Hematopoietic multipotent progenitor cell treated with erythropoietin and hydrocortisone succinate and interleukin-3 and kit ligand, for 15 days (in vitro differentiated cells): ENCODE measurements at places on chromosomes 5 and 9.

DNA sequence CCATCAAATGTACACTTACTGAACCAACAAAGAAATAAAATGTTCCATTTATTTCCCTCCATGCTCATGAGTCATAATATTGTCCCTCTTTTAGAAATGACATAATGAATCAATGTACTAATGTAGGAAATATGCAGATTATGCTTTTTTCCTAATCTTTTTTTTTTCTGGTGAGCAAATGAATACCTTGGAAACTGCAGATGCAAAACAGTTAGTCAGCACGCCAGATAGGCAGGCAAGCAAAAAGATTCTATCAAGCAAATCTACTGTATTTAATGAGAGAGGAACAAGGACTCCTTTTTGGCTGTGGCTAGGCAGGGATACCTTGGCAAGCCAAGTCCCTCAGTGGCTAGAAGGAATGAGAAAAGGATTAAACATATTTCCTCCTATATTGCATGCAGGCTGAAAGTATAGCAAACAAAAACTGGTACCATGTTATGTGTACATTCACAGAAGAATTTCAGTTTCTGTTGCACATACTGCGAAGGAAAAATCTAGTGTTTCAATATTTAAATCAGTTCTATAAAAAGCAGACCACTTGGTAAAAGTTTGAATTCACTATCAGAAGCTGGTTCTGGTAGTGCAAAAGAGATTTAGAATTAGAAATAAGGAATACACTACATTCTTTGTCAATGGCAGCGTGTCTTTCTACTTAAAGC is 605.4 kb downstream of the TLE1 start:
- no peak for DNase-seq

DNA sequence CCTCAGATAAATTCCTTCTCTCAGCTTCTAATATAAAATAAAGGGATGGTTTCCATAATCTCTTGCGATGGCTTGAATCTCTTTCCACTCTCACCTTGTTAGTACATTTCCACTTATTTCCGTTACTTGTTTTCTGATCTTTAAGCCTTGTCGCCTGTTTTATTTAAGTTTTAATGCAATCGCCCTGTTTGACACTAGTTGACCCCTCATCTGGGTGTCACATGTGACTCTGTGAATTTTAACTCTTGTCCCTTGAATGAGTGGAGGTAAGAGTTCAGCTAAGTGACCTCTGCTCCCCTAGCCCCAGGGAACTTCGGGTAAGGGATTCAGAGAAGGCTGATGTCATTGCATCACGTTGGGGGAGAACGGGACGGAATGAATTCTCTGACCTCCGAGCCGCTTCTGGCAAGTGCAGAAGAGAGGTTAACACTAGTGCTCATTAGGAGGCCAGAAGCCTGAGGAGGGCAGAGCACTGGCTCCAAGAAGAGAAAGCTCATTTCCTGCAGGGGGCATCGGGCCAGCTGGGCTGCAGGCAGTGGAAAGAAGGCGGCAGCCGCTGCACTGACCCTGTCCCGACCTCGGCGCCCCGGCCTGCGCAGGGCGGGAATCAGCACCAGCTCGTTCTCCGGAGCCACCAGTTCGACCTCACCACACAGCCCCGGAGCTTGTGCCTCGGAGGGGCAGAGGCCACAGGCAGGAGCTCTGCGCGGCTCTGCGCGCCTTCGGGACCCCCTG is 569 bp downstream of the HINT2 start:
- DNase-seq = peak; percentile 51

DNA sequence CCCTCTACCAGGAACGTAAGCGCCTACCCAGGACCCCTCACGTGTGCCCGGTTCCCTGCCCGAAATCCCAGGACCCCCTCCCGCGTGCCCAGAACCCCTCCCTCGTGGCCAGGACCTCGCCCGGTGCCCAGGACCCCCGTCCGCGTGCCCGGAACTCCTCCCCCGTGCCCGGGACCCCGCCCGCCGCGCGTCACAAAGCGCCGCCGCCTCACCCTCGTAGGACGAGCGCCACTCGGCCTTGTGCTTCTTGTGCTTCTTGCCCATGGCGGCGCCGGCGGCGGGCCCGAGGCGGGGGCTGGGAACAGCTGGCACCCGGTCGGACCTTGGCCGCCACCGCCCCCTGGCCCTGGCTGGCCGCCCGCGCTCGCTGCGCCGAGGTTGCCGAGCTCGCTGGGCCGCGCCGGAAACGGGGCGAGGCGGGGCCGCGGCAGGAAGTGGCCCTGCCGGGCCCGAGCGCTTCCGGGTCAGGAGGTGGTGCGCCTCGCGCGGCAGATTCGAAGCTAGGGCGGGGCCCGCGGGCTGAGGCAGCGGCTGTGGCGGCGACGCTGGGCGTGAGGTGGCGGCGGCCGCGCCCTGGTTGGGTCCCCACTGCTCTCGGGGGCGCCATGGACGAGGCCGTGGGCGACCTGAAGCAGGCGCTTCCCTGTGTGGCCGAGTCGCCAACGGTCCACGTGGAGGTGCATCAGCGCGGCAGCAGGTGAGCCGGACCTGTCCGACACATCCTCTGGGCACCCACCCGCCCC is at the start of the genes BRD9 and TRIP13:
Gene BRD9, minus strand, starts transcription at position 408 of the 743 bp plus-strand sequence. Its CDS starts 144 bp downstream, at position 264.
Gene TRIP13, plus strand, starts transcription at position 491 of the 743 bp plus-strand sequence. Its CDS starts 115 bp downstream, at position 606.
- DNase-seq = peak; percentile 89

GRCh38 chr9:85118990-85119755 is 449.6 kb downstream of the NTRK2 start:
- DNase-seq = no peak

- no peak for DNase-seq
Observed at GRCh38 chr9:27193886-27194285, 84.9 kb downstream of the TEK start.

DNA sequence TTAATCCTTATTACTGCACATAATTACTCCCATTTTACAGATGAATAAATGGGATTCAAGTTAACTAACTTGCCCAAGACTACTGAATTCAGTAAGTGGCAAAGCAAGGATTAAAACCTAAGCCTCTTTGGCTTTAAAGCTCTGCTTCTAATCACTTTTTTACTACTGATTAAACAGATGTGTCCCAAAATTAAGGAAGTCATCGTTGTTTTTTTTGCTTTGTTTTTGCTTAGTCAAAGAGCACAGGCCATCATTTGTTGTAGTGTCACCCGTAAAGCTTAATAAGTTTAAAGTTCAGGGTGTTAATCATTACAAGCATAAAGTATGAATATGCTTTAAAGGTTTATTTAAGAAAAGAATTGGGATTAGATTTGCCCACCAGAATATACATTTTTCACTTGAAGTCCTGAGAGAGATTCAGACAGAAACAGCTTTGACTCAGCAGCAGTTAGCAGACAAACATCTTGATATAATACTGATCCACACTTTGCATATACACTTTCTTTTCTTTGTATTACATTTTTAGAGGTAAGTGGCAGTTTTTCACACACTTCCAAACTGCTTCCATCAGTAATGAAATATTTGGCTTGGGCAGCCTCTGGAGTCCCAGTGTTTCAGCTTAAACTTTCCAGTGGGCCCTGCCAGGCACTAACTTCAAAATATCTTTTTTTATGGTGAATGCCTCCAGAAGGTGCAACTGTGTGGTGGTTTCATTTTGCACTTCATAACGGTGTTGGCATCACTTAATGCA is 52.7 kb downstream of the PIK3R1 start:
- DNase-seq = no peak

GRCh38 chr5:56143373-56143714 is 89.8 kb downstream of the ANKRD55 start:
- DNase-seq = no peak

GRCh38 chr9:98870782-98871557 is 63.5 kb downstream of the GALNT12 start:
- DNase-seq = no peak

GRCh38 chr5:124140060-124140459 is 606.4 kb downstream of the ZNF608 start:
- DNase-seq = no peak
